Fibroblast of the aortic adventitia (primary cell): ENCODE measurements at places on chromosomes 5 and 9.

DNA sequence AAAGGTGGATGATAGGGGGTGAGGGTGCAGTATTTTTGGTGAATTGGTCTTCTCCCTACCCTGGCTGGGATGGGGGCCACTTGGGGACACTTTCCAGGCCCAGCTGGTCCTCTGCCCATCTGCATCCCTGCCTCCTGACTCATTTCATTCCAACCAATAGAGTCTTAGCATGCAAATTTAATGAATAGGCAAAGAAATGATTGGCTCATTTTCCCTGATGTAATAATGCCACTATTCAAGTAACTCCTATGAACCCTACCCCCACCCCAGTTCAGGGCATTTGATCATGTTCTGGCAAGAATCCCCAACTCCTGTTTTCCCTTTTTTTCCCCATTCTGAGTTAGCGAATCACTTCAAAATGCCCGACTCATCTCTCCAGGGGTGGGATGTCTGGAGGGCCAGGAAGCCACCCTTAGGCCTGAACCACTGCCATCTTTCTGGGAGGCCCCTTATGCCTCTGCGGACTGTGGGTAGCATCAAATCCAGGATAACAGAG lies 56.7 kb downstream of the PCDH1 start:
- peak; percentile 97 for DNase-seq

GRCh38 chr5:82408033-82408432 lies 129.9 kb upstream of the RPS23 start:
- no peak for DNase-seq

GRCh38 chr9:130659699-130660248 lies 4.6 kb upstream of the PRDM12 start:
- DNase-seq, result no peak

DNA sequence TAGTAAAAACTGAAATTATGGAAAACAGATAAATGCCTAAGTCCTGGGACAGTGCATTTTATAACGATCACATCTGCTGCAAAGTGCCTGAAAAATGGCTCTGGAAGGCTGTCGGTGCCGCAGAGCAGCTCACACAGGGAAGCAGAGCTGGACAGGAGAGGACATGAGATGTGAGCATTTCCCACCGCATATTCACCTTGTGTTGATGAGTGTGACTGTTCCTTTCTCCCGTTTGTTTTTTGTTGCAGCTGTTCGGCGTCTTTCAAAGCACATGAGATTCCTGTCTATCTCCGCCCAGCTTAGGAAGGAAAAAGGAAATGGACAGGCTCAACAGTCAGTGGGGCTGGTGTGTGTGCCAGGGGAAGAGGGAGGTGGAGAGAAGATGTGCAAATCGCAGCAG lies 164.9 kb upstream of the SEMA6A start:
- DNase-seq, result no peak

- no peak for DNase-seq
These were observed 51.7 kb downstream of the MED27 start for GRCh38 chr9:132027752-132028663.

- no peak for DNase-seq
These were observed 214.9 kb downstream of the KCTD16 start for GRCh38 chr5:144385597-144385996.

- peak; percentile 35 for DNase-seq
These were observed 21.9 kb downstream of the GSN start for GRCh38 chr9:121289772-121290370.

DNA sequence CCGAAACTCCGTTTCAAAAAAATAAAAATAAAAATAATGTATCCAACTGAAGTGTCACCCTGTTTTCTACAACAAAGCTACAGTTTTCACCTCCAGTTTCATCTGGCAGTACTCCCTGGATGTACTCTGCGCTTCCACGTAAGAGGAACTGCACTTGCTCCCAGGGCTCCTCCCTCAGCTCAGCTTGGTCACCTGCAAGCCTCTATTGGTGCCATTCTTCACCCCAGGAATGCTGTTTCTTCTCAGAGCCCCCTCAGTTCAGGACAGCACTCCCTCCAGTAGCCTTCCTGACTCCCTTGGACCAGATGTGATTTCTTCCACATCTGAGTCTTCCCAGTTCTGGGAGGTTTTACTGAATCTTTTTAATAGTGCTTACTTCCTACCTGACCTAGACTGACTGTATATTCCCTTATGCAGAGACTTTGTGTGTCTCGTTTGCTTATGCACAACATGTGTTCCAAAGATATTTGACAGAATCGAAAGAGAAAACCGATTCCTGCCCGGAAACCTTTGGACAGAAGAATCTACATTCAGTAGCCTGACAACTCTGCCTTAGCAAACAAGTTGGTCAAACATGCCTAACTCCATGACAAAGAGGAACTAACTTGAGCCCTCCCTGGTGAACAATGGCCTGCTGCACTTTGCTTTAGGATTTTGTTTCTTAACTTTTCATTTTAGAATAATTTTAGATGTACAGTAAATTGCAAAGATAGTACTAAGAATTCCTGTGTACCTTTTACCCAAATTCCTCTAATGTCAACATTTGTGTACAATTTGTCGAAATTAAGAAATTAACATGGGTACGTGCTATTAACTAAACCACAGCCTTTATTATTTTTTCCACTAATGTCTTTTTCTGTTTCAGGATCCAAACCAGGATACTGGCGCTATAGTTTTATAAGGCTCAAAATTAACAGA lies 814 bp downstream of the CCDC125 start:
- DNase-seq, result no peak

DNA sequence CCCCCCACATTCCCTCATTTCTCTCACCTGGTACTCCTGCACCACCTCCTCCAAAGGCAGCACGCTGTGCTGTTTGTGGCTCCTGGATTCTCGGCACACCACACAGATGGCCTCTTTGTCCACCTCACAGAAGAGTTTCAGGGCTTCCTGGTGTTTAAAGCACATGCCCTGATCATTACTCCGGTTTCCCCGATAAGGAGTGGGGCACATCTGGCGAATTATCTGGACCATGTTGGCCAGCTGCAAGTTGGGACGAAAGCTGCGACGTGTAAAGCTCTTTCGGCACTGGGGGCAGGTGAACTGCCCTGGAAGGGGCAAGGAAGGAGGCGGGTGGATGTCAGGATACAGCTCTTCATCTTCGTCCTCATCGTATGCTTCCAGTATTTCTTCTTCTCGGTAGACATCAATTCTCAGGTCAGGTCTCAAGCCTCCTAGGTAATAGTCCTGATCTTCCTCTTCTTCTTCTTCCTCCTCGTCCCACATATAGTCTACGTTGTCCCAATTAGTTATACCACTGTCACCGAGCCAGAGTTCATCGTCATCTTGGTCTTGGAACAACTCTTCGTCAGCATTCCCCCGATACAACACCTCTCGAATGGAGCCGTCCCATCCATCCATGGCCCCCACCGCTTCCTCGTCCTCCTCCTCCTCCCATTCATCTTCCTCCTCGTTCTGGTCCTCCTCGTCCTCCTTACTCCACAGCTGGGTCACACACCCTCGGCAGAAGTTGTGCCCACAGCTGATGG lies 796 bp downstream of the TRIM52 start:
- DNase-seq, result no peak
